Upper lobe of left lung (tissue), 6 donors: ENCODE measurements at places on chromosomes 7 and 10.

- DNase-seq: no peak
These were observed 111.5 kb downstream of the ELAPOR2 start for GRCh38 chr7:86947929-86948328.

DNA sequence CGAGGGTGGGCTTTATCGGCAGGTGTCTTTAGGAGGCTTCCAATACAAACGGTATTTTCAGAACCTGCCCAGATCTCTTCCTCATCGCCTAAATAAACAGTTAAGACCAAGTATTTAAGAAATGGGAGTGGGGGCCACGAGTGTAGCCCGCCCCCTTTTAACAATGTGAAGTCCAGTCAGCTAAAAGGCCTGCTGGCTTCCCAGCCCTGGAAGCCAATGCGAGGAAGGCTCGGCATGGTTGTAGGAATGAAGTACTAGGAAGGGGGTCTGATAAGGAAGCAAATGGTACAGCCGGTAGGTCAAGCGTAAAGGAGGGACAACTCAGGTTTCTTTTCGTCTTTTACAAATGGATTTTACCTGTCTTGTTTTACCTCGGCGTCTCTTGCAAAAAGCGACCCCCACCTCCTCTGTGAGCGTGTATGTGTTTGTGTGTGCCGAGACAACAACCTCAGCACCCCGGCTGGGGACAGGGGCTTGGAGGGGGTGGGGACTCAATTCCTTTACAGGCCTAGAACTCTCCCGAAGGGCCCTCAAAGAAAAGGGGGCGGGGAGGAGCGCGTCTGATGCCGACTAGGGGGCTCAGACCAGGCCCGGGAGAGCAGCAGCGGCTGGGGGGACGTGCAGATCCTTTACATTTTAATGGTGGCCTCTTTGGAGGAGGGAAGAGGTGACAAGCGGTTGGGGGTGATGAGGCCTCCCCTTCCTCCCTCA, 147.6 kb downstream of the GPR85 start:
- DNase-seq: no peak

DNA sequence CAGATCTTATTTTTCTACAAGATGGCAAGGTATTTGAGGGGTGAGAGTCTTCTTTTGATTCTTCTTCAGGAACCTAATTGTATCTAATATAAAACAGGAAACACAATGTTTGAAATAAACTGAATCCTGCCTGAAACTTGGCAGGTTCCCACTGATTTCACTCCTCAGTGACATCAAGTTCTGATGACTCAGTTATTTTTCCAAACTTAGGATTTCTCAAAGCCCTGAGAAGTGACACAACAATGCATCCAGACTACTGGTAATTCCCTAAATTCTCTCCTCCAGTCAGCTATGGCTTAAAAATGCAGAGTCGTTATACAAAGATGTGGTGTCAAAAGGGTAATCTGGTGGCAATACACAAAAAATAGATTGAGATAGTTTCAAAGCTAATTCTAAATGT, 80.9 kb downstream of the ABLIM1 start:
- no peak for DNase-seq

DNA sequence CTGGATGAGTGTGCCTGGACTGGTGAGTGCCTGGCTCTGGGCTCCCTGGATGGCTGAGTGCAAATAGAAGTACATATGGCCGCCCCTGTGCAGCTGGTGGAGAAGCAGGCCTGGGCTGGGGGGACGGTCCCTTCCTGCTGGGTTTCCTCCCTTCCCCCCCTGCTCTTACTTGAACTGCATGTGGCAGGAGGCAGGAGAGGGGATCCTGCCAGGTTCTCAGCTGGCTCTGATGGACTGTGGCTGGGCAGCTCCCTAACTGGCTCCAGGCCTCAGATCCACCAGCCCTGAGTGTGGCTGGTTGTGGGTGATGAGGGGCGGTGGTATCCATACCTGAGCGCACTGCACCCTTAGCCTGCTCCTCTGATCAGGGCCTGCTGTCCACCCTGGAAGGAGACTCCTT, 26.9 kb downstream of the ADCY1 start:
- DNase-seq: no peak

GRCh38 chr10:3761021-3761686, 23.9 kb downstream of the KLF6 start:
- no peak for DNase-seq
